Renal cortex interstitium (tissue), 15 donors: ENCODE measurements at places on chromosomes 12 and 14.
A peak's percentile ranks its signal among the peaks of the same experiment; 100 is the strongest.

DNA sequence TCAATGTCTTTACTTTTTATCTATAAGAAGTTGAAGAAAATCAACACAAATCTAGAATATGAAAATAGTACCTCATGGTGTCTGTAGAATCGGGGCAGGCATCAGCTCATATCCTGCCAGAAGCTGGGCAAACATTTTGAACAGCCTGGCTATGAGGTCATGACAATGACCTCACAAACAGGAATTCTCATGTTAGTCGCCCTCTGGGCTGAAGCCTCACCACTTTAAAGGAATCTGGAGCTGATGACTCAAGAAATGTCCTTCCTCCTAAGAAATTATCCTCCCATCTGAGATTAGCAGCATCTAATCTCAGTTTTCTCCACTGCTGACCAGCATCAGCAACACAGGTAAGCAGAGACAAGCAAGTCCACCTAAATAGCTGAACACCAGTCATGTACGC lies 27.1 kb downstream of the CLIP1 start:
- no peak for DNase-seq

DNA sequence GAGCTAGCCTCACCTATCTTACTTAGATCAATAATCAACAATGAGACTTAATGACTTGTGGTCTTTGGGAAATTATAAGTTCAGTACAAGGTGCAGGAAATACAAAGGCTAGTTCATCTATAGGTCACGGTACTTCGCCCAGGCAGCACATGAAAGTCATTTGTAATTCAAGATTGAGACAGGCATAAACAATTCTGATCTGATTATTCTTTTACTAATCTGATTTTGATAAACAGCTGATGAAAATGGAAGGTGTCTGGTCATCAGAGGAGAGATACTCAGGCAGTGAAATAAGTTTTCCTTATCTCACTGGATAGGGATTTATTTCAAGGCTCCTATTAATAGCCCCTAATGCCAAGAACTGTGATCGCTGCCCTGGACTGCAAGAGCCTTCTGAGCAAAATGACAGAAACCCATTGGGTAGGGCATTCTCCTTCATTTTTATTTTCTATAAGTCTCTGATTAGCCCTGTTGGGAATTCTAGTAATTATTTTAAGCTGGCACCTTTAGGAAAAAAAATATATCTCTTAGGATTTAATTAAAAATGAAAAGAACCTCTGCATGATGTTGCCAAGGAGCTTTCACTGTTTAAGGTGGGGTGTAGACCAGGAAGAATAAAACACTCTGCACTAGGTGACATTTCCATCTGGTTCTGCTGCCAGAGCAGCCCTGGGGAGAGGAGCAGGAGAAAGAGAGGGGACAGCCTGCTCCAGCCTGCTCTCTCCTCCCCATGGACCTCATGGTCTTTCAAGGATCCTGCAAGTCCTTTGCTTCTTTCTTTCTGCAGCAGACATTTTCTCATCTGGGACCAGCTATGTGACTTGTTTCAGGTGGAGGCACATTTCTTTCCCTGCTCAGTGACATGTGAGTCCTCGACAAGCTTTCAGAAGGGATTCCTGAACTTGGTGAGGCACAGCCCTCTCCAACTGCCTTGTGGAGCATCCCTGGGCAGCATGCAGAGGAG lies 44.8 kb downstream of the SSPN start:
- no peak for DNase-seq

DNA sequence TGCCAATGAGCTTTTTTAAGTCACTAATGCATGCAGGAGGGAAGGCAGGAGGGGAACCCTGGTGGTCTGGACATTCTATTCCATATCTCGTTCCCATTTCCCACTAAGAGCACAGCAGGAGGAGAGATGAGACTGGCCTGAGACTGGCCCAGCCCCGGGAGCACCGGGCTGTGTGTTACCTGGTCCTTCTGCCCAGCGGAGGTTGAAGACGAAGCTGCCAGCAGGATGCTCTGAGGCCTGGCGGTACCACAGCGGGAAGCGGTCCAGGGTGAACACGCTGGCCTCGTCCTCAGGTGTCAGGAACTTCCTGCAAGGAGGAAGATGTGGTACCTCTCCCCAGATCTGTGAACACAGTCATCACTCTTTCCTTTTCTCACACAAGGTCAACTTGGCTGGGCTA lies 23.9 kb downstream of the LRTM2 start:
- no peak for DNase-seq

- DNase-seq, result no peak
Observed at GRCh38 chr12:59142183-59142790, 222.0 kb upstream of the LRIG3 start.

DNA sequence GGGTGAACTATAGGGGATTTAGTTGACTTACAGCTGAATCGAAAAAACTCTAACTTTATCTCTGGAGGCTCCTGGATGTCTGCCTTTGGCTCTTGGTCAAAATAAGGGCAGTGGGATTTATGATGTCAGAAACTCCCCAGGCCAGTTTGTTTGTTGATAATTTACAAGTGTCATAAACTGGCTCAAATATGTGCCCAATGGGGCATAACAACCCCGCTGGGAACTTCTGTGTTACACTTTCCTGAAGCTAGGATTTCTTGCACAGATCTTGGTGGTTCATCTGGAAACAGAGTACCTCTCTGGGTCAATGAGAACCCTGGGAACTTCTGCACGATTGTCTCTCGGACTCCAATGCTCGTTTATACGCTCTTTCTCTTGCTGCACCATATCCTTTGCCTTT lies 58.7 kb upstream of the MUCL1 start:
- peak; percentile 6 for DNase-seq

DNA sequence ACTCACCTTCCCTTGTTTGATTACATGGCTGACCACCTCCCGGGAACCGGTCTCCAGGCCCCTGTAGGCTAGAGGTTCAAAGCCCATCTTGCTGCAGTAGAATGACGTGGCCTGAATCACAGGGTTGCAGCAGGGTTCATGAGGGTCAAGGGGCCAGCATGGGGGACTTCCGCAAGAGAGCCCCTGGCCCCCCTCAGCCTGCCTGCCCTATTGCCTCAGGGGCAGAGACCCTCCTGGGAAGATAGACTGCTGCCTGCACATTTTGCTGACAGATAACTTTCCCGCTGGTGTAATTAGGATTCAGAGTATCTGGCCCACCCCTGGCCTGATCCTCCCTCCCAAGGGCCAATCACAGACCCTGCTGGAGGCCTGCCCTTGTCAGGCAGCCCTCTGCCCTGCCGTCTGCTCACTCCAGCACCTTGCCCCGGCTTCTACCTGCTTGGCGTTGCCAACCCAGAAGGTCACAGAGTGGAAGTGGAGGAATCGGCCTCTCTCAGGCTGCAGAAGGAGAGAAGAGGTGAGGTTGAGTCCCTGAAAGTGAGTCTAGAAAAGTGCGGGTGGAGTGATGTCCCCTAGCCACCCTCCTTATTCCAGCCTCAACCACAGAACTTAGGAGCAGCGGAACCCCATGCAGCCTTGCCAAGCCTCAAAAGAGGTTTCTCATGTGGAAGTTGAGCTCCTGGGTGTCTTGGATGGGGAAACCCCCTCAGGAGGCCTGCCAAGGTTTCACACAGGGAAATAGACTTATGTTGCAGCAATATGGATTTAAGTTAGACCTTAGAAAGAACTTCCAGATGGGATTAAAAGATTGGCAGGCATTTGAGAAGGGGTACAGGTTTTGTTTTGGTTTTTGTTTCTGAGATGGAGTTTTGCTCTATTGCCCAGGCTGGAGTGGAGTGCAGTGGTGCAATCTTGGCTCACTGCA lies 1.1 kb downstream of the HPD start:
- DNase-seq, result no peak

- no peak for DNase-seq
Observed at GRCh38 chr12:68279227-68280054, 26.0 kb upstream of the IL22 start.

- no peak for DNase-seq
Observed at GRCh38 chr14:21334202-21334906, 49.5 kb downstream of the SUPT16H start.

- no peak for DNase-seq
Observed at GRCh38 chr14:83347874-83348273, 1814.2 kb upstream of the SEL1L start.

GRCh38 chr12:5796171-5796958 lies 148.7 kb downstream of the ANO2 start:
- peak; percentile 33 for DNase-seq

- DNase-seq, result no peak
Observed at GRCh38 chr12:90969346-90969745, 14.4 kb upstream of the CCER1 start.

GRCh38 chr14:21264025-21264801 lies 5.0 kb downstream of the HNRNPC start:
- DNase-seq, result no peak

DNA sequence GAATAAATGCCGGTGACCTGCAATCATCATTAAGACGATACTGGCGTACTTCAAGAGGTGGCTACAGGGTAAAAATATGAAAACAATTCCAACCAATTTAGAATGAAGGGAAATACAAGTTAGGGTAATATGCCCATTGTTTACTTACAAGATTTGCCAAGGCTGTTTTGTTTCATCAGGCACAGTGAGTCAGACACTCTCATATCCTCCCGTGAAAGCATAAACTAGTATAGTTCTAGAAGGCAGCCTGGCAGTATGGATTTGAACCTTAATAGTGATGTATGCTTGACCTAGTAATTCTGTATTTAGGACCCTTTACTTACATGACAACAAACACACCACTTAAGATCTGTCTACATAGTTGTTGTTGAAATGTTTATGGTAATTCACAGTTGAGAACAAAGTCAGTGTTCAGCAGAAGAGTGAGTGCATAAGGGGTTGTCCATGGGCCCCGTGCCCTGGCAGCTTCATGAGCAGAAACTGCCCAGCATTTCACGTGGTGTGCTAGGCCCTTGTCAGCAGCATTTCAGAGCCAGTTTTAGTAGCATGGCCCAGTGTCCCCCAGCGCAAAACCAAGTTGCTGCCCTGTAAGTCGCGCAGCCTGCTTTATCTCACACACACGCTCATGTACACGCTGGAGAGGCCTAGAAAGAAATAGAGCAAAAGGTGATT lies 80.8 kb downstream of the EP400 start:
- no peak for DNase-seq

- no peak for DNase-seq
Observed at GRCh38 chr14:33534104-33534503, 416.8 kb downstream of the EGLN3 start.

- no peak for DNase-seq
Observed at GRCh38 chr12:95257541-95257940, 39.9 kb downstream of the VEZT start.

- DNase-seq, result no peak
Observed at GRCh38 chr14:24086193-24086955, 7.7 kb upstream of the PCK2 start.

DNA sequence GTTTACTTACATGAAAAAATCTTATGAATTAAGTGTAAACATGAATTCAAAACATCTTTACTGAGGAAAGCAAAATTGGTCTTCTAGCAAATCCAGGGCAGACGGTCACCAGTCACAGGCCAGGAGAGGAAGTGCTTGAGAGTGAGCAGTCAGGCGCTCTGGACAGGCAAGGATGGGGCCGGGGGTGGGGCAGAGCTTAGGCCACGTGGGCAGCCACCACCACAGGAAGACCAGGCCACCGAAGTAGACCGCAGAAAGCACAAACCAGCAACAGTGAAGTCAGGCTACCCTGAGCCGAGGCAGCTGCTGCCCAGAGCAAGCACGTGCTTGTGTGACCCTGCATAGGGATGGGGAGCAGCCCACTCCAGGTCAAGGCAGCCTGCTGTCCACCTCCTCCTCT lies 33.5 kb downstream of the SLC6A12 start:
- no peak for DNase-seq

GRCh38 chr12:30774599-30774998 lies 19.8 kb upstream of the CAPRIN2 start:
- DNase-seq, result no peak

- no peak for DNase-seq
Observed at GRCh38 chr14:56334458-56334857, 216.2 kb downstream of the PELI2 start.

- DNase-seq, result no peak
Observed at GRCh38 chr12:54700301-54700700, 52.1 kb upstream of the DCD start.

GRCh38 chr12:1553987-1554982 lies 40.1 kb downstream of the FBXL14 start:
- no peak for DNase-seq

- DNase-seq, result no peak
Observed at GRCh38 chr12:132065609-132066344, 78.3 kb downstream of the DDX51 start.

GRCh38 chr12:115700896-115701465 lies 576.5 kb downstream of the MED13L start:
- no peak for DNase-seq

DNA sequence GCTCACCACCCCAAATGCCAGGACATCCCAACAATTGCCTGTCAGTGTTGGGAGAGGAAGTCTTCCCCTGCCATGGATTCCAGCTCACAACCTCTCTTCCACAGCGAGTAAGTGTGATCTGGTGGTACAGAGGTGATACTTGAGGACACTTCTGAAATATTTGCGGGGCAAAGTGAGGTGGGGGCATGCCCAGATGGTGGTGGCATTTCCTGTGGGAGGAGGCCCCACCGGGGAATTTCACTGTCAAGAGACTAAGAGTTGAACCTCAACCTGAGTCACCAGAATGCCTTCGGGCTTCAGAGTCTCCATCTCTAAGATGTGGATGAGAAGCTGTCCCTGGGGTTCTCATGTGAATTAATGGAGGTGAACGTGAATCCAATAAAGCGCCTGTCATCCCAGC lies 122.3 kb upstream of the RFLNA start:
- no peak for DNase-seq

DNA sequence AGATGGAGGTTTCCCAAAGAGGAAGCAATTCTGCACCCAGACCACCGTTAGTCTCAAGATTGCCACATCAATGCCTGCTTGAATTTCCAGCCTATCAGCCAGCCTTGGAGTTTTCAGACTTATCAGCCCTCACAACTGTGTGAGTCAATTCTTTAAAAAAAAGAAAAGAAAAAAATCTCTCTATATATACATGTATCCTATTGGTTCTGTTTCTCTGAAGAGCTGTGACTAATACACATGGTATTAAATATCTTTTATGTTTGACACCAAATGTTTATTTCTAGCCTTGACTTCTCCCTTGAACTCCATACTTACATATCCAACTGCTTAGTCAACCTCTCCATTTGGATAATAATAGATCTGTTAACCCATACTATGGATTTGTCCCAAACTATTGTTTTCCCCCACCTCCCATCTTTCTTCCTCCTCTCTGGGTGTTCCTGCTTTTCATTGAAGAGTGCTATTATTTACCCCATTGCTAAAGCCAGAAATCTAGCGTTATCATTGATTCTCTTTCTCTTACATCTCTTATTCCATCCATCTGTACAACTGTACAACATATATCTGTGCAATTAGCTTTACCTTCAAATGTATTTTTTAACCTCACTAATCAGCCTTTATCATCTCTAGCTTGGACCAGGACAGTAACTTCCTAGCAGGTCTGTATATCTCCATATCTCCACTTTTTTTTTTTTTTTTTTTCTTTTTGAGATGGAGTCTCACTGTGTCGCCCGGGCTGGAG lies 22.7 kb upstream of the EID3 start:
- DNase-seq, result no peak

DNA sequence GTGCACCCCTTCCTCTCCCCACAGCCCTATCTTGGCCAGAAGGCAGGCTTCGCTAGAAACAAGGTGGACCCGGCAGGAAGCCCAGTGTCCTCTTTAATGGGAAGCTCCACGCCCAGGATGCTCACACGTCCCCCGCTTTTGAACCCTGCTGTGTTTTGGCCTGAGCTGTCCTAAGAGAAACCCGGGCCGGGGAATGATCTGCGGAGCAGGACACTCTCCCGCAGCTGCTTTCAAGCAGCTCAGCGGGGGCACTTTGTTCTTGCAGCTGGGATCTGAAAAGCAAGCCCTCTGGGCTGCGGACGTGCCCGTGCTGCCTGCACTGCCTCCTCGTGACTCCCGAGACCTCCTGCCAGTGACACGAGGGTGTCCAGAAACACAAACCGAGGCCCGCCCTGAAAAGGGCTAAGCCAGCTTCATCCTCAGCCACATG lies 30.0 kb downstream of the SCARB1 start:
- DNase-seq, result no peak
